ENCODE measurements at places on chromosomes 1 and 21. TPM values are rescaled to one million over a fixed set of nuclear protein-coding genes. Genes with fewer than 3 reads are reported as not detected.

GRCh38 chr1:98045211-98045766, 124.5 kb upstream of the DPYD start:
- no peak for DNase-seq

The EFNA1 gene
- 19.5 TPM for total RNA-seq

GRCh38 chr1:95535614-95536013, 301.6 kb downstream of the RWDD3 start:
- DNase-seq = no peak

DNA sequence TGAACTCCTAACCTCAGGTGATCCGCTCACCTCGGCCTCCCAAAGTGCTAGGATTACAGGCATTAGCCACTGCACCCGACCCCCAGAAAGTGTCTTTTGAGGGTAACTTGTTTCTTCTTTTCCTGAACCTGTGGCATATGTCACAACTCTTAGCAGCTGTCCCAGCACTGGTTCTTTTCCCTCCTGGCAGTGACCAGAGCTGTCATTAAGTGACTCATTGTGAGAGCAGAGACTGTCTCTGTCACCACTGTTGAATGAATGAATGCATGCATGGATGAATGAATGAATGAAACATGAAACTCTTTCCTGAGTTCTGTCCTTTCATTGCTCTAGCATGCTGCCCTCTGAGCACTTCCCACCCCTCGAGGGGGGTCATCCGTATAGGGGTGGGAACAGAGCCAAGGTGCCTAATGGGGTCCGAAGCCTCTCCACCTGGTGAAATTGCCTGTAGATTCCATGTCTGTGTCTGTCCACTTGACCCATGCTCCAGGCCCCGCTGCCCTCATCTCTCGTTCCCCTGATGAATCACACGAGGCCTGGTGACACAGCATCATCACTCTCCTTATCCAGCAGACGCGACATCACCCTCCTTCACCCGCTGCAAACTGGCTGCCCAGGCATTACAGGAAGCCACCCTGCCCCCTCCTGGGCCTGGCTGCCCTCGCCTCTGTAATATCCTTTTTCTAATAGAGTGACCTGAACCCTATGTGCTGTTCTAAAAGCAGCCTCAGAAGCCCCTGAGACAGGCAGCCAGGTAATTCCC, 75.0 kb downstream of the IGSF21 start:
- no peak for DNase-seq
